ENCODE measurements at places on chromosomes 6 and 20.
A peak's percentile ranks its signal among the peaks of the same experiment; 100 is the strongest.

DNA sequence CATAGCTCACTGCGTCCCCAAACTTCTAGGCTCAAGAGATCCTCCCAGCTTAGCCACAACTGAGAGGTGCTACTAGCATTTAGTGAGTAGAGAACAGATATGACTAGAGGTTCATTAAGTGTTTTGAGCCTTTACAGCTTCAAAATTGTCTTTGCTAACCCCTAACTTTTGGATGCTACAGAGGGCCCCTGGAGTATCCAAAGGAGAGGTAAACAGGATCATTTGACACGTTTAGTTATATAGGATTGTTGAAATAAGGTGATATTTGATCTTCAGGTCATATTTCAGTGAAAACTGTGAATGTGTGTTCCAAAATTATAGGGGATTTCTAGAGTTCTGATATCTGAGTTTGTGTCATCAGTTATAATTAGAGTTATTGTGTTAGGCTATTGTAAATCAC lies 19.2 kb upstream of the HFE start:
- DNase-seq: no peak

- no peak for DNase-seq
These were observed 5.4 kb downstream of the NKX2-2 start for GRCh38 chr20:21508230-21509078.

- DNase-seq: no peak
These were observed 92.5 kb downstream of the NCOA3 start for GRCh38 chr20:47594157-47594556.

DNA sequence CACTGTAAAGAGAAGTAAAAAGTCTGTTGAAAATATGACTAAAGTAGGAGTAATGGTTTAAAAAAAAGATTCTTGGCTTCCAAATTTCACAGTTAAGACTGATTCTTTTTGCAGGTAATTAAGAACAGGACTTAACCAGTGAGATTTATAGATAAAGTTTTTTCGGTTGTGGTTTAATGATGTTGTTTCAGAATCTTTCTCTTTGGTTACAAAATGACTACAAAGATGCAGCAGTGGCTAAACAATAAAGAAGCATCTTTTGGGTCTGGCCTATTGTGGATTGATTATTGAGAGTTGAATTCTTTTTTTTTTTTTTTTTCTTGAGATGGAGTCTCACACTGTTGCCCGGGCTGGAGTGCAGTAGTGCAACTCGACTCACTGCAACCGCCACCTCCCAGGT lies 109.7 kb downstream of the AKAP7 start:
- no peak for DNase-seq

- DNase-seq: peak; percentile 54
These were observed 129.8 kb downstream of the PREX1 start for GRCh38 chr20:48697845-48698491.

DNA sequence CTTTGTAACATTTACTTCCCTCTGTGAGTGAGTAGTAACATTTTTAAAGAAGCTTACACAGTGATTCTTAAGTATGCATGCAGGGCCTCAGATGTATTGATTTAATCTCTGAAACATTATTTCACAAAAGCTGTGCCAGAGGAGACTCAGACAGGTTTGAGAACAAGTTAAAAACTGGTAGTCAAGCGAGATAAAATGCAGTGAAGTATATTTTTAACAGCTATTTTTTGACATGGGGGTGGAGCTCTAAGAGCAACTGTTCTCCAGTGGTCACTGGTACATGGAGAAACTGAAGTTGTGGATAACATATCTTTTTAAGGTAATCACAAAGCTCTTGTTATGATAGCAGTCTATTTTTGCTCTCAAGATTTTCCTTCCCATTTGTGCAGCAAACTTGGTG lies 20.4 kb downstream of the DSTN start:
- no peak for DNase-seq

DNA sequence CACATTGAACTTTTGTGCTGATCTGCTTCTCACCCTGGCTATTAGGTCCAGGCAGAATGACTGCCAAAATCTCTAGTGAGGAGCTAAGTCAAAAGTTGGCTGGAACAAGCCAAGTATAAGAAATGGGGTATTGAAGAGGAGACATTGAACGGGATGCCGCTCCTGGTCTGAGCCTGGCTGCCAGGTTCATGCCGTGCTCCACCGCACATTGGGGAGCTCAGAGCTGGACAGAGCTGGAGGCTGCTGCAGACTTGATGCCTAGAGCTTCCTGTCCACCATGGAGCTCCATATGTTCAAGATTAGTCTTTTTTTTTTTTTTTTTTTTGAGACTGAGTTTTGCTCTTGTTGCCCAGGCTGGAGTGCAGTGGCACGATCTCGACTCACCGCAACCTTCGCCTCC lies 4.1 kb upstream of the IFT52 start:
- DNase-seq: no peak

DNA sequence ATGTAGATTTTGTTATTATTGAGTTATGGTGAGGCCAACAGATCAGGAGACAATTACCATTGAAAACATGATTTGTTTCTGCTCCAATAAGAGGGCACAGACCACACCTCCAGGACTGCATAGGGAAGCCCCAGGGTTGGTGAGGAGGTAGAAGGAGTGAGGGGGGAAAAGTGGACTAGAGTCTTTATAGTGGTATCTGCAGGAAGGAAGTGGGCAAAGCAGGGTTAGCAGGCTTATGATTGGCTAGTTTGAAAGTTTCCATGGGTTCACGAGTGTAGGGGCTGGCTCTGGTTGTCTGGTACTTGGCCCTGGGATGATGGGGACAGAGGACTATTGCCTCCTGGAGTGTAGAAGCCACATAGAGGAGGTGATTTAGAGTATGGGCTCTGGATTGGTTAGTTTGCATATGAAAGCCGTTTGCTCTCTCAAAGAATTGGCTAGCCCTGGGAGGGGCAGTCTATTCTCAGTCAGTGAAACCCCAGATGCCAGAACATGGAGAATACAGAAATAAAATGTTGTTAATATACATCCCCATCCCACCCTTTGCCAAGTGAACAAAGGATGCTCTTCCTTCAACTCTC lies 156.6 kb downstream of the KLHL32 start:
- DNase-seq: no peak

- no peak for DNase-seq
These were observed 1.9 kb downstream of the PHIP start for GRCh38 chr6:79076160-79076559.

- no peak for DNase-seq
These were observed 516.3 kb upstream of the CHD6 start for GRCh38 chr20:42134265-42135098.

DNA sequence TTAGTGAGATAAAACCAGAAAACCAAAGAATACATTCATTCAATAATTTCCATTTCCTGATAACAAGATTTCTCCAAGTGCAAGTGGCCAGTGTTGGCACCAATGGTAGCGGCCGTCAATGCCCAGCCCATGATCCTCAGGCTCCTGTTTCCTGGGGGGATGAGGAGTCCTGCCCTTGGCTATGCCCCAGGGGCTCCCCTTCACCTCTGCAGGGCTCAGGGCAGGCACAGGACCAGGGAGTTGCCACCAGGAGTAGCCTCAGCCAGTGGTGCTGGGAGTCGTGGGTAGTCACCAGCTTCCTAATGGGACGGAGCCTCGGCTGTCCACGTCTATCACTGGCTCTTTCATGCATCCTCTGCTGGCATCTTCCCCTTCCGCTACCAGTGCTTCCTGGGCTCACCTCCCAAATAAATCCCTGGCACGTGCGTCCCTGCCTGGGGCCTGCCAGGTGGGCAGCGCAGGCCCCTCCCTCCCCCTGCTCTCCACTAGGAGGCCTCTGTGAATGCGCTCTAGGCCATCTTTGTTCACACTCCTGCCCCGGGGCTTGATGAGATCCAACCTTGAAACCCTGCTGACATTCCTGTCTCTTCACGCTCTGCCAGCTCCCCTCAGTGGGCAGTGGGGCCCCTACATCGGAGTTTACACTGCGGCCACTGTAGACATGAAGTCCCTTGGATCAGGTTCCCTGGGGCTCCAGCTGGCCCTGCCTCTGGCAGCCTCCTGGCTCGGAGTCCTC lies 215.7 kb downstream of the SYNDIG1 start:
- DNase-seq: no peak

DNA sequence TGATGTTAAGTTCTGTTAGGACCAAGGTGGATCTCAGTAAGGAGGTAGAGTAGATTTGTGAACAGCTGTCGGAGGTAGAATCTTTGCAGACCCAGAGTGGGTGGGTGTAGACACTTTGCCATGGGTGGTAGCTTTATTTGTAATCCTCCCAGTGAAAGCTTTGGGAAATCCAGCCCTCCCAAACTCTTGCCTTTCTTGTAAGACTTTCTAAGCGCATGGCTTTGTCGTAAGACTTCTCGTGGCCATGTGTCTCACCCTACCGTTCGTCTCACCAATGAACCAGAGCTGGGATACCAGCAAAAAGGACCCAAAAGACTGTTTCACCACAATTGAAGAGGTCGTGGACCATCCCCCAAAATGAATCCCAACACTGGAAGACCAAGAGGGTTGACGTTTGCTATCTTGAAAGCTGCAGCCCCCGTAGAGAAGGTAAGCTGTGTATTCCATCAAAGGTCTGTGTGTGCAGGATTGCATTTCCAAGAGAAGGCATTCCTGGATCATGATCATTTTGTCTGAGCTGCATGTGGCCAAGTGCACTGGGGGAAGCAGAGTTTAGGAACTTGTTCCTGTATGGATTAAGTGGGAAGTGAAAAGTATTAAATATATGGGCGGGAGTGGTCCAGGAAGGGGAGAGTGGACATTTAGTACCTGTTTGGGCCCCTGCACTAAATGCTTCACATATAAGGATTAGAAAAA lies 5.8 kb upstream of the TMEM14A start:
- no peak for DNase-seq

GRCh38 chr20:7285918-7286556 lies 518.6 kb downstream of the BMP2 start:
- DNase-seq: no peak

DNA sequence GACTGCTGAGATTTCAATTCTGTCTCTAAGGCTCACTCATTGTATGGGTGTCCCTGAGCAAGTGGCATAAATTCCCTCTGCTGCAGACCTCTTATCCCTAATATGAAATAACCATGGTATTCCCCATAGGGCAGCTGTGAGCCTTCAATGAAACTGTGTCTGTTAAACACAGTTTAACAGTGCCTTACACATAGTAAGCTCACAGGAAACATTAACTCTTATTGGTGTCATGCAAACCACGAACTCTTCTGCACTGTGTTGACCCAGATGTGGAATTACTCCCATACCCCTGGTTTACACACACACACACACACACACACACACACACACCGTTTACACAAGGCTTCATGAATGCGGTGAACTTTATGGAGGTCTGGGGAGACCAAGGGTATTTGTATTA lies 23.2 kb downstream of the DAAM2 start:
- DNase-seq: no peak

DNA sequence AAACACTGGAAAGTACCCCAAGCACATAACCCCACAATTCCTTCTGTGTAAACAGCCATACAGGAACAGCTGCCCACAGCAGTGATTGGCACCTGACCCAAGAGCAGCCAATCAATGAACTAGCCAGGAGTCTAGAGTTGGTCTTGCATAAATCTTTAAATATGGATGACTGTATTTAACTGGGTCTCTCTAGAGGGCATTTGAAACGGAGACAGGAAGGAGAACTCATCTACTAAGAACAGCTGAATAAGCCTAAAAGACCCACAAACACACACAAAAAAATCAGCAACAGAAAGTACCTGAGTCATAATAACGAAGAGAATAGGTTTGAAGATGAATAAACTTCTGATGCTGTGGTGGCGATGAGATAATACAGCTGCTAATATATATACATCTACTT lies 49.0 kb upstream of the ASF1A start:
- no peak for DNase-seq

- DNase-seq: no peak
These were observed 3.2 kb downstream of the HMGA1 start for GRCh38 chr6:34239893-34240292.

DNA sequence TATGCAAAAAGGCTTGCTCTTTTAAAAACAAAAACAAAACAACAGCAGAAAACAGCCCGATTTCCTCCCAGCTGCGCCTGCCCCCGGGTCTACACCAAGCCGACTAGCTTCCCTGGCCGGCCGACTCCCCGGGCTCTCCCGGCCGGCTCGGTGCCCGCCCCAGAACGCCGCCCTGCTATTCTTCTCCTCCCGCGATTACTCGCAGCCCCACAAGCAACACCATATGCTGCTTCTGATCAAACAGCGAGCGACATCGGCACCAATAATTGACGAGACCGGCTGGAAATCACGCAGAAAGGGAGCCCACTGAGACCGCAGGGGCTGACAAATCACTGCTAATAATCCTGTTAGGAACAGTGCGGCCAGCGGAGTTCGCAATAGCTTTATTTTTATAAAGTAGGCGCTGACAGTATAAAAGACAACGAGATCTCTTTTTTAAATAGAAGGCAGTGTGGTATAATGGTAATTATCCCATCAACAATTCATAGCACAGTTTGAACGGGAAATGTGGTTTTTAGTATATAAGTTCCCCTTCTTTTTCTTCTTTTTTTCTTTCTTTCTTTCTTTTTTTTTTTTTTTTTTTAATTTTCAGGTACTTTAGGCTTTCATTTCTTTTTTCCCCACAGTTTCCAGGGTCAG lies 3.3 kb downstream of the SIM1 start:
- no peak for DNase-seq

DNA sequence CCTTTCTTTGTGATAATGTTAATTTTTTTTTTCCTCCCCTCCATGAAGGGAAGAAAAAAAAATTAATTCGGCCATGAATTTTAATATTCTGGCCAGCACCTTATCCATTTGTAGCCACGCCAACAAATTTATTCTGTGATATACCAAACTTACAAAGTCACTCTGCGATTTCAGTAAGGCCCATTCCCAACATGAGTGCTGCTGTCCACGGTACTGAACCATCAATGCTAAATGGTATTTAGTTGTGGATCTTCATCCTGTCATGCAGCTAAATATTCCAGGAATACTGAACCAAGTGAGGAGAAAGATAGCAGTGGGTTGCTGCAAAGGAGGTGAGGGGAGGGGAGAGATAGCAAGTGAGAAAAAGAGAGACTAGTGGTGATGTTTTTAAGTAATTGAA lies 19.5 kb upstream of the RSPH4A start:
- no peak for DNase-seq

DNA sequence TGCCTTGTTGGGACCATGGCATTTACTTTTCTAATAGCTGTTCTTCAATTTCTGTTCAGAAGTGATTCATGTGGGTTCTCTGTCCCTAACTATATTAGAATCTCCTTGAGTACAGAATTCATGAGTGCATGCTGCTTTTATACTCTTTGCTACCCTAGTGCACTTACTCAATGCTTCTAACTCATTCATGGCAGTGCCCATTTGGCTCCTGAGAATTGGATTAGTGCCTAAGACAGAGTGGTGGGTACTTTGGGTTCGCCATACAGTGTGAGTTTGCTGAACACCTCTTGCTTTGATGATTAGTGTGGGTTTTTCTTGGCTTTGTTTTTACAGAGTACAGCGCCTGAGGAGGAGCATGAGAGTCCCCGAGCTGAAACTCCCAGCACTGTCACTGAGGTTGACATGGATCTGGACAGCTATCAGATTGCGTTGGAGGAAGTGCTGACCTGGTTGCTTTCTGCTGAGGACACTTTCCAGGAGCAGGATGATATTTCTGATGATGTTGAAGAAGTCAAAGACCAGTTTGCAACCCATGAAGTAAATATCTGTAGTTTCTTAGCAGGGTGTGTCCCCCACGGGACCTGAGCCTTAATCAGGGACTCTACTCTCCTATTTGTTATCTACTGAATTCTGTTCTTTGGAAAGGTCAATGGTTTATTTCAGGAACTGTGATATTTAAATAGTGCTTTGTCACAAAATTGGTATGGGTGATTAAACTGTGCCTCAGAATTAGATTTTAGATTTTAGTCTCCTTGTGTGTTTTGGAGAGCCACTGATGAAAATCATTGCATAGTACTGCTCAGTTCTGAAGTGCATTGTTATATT lies 150.7 kb downstream of the UTRN start:
- DNase-seq: no peak

GRCh38 chr6:106829451-106829850 lies 145.1 kb downstream of the CD24 start:
- DNase-seq: no peak

- DNase-seq: no peak
These were observed 74.8 kb upstream of the MLN start for GRCh38 chr6:33878562-33878961.
